Keratinocyte (primary cell): ENCODE measurements at places on chromosomes 4 and X.
A peak's percentile ranks its signal among the peaks of the same experiment; 100 is the strongest.

DNA sequence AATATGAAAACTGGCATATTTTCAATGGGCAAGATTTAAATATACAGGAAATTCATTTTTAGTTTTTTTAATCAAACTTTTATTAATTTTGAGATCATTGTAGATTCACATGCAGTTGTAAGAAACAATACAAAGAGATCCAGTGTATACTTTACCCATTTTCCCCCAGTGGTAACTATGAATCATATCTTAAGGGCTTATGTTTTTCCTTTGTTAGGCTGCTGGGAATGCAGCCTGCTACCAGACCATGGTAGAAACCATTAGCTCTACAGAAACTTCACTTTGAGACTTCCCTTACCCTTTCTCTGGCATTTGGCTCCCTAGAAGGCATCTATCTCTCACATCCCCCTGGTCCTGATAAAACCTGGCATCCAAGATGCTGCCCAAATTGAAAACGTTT, 147.6 kb upstream of the EOLA2 start:
- no peak for DNase-seq

DNA sequence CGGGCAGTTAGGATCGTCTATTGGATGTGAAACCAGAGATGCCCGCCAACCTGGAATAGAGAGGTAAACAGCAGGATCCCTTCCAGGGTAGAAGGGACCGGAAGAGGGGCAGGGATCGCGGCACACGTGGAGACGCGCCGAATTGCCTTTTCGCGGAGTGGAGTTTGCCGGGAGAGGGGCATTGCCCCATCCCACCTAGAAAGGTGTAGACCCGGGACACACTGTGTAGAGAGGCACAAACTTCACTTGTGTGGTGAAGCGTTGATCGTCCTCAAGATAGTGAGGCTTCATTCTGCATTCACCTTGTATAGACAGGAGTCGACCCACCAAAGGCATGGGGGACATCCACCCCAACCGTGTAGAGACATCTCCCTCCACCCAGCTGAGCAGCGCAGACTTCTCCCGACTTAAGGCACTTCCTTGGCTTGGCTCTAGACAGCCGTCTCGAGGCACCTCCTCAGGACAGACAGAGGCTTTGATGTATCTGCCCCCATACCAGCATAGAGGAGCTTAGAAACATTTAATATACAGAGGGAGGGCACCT, 410 bp downstream of the GNL3L start:
- no peak for DNase-seq

DNA sequence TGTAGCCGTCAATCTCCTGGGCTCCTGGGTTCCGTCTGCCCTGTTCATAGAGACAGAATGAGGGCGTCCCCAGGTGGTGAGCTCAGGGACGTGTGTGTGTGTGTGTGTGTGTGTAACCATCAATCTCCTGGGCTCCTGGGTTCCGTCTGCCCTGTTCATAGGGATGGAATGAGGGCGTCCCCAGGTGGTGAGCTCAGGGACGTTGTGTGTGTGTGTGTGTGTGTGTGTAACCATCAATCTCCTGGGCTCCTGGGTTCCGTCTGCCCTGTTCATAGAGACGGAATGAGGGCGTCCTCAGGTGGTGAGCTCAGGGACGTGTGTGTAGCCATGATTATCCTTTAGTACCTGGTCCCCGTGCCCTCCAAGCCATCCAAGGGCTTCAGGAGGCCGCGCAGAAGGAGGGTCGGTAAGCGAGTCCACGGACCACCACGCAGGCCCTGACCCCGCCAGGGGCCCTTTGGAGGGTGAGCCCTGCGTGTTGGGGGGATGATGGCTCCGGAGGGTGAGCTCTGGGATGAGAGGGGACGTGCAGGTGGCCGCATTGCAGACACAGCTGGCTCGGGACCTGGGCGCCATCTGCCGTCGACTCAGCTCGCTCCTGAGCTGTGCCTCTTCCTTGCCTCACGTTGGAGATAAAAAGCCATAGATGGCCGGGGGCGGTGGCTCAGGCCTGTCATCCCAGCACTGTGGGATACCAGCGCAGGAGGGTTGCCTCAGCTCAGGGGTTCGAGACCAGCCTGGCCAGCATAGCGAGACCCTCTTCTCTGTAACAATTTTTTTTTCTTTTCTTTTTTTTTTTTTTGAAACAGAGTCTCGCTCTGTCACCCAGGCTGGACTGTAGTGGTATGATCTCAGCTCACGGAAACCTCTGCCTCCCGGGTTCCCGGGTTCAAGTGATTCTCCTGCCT, 5.4 kb upstream of the GTPBP6 start:
- peak; percentile 96 for DNase-seq

- no peak for DNase-seq
Measured at GRCh38 chr4:111802191-111802590, 343.1 kb upstream of the FAM241A start.

- no peak for DNase-seq
Measured at GRCh38 chr4:139554642-139554892, 1.5 kb downstream of the SETD7 start.

DNA sequence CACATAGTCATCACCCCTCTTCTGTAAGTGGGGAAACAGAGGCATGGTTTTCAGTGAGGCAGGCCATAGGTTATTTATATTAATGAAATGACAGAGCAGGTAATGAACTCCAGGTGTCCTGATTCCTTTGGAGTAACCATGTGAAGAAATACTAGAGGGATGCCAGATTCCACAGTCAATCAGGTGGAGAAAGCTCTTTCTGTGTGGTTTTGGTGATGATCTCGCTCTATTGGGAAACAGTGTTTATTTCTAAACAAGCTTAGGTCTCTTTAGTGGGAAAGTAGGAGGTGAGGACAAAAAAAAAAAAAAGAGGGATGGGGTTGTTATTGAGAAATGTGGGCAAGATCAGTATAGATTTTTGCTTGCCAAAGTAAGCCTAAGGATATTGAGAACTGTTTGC, 12.2 kb downstream of the DOCK11 start:
- no peak for DNase-seq

GRCh38 chr4:169795585-169795984, 37.8 kb upstream of the HPF1 start:
- peak; percentile 23 for DNase-seq

DNA sequence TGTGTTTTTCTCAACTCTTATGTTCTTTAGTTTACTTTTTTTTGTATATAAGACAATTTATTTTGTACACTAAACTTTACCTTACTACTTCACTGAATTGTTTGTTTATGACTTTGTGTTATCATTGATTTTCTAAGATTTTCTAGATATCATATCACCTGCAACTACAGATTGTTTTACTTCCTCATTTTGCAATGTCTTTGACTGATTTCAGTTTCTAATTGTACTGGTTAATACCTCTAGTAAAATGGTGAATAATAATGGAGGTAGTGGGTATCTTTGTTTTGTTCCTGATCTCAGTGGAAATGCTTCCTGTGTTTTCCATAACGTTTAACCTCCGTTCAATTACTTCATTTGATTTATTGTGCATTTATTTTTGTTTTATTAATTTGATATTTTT, 490.2 kb downstream of the TLL1 start:
- DNase-seq = no peak

DNA sequence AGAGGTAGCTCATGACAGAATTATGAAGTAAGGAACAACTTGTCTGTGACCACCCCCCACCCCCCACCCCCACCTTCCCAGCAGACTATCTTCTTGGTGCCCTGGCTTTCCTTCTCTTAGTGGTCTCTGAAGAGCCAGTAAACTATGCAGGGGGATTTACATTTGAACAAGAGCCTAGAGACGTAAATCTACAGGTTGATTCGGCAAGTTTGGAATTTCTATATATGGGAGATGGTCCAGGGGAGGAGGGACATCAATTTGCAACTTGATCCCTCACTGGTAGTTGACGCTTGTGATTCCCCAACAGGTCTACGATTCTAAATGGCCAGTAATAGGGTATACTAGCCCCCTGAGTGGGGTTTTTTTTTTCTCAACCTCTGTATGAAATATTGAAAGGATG, 36.7 kb downstream of the IL13RA1 start:
- DNase-seq = no peak

DNA sequence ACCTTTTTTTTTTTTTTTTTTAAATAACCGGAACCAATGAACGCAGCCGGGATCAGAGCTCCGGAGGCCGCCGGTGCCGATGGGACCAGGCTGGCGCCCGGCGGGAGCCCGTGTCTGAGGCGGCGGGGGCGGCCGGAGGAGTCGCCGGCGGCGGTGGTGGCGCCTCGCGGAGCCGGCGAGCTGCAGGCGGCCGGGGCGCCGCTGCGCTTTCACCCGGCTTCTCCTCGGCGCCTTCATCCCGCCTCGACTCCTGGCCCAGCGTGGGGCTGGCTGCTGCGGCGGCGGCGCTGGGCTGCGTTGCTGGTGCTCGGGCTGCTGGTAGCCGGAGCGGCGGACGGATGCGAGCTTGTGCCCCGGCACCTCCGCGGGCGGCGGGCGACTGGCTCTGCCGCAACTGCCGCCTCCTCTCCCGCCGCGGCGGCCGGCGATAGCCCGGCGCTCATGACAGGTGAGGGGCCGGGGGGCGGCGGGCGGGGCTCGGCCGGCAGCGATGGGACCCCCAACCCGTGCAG, 337 bp downstream of the STIM2 start:
- no peak for DNase-seq

- DNase-seq = no peak
Measured at GRCh38 chr4:5238173-5238572, 186.9 kb downstream of the STK32B start.

GRCh38 chr4:123505095-123506010, 108.8 kb downstream of the SPRY1 start:
- DNase-seq = no peak

DNA sequence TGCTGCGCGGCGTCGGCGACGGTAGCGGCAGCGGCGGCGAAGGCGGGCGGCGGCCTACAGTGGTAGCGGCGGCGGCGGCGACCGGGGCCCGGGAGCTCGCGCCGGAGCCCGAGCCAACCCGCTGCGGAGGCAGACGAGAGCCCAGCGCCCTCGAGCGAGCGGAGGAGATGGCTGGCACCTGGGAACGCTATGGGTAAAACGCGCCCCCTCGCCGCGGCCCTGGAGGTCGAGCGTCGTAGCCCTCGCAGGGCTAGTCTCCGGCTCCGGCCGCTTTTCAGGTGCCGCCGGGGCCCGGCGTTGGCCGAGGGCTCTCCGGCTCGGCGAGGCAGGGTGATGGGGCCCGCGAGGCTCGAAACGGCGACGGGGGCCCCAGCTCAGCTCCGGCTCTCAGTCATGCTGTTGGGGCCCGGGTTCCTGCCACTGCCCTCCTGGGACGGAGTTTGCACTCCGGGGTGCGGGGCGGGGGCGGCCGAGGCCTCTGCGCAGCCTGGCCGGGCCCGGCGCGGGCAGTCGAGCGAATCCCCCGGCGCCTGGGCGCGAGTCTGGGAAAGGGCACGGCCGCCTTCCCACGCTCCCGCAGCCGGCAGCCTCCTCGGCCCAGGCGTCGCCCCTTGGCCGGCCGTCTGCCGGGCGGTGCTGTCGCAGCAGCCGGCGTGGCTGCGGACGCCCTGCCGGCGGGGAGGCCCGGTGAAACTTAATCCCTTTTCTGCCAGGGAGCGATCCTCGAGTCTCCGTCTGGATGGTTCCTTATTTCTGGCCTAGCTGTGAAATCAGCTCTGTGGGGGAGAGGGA, 768 bp downstream of the MID2 start:
- no peak for DNase-seq

- DNase-seq = no peak
Measured at GRCh38 chrX:24619647-24620046, 27.5 kb downstream of the PCYT1B start.

GRCh38 chr4:127686658-127687057, 43.5 kb upstream of the SLC25A31 start:
- no peak for DNase-seq

- DNase-seq = no peak
Measured at GRCh38 chr4:3136454-3136853, 62.0 kb downstream of the HTT start.

GRCh38 chrX:148537556-148538182, 37.3 kb downstream of the AFF2 start:
- no peak for DNase-seq

DNA sequence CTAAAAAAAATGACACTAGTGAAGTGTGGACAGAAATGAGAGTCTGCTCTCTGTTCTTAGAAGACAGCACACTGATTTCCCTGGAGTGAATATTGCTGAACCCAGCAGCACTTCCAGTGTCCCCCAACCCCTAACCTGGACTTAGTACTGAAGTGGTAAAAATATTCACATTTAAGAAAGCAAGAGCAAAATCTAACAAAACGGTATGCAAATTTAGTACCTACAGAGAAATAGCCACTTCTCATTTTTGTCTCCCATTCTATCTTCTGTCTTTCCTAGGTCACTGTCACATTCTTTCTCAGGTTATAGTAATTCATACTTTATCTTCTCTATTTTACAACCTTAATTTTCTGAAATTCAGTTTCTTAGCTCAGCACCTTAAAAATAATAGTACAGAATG, 274.7 kb downstream of the CFAP299 start:
- DNase-seq = no peak

DNA sequence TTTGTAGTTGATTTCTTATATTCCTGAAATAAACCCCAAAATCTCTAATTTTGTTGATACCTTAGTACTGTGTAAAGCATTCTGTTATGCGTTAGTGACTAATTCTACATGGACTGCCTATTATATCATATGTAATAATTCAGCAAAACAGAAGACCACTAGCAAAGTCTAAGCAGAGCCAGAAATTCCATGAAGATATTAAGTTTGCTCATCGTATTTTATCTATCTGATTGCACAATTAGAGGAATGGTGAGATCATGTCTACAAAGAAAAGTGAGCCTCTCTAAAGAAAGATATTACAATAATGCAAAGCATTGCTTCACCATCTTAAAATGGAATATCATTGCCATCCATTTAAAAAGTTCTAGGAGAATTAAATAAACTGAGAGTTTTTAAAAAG, 374.6 kb upstream of the SLC7A11 start:
- no peak for DNase-seq

- DNase-seq = no peak
Measured at GRCh38 chr4:41746440-41747229, 1.9 kb downstream of the PHOX2B start.

DNA sequence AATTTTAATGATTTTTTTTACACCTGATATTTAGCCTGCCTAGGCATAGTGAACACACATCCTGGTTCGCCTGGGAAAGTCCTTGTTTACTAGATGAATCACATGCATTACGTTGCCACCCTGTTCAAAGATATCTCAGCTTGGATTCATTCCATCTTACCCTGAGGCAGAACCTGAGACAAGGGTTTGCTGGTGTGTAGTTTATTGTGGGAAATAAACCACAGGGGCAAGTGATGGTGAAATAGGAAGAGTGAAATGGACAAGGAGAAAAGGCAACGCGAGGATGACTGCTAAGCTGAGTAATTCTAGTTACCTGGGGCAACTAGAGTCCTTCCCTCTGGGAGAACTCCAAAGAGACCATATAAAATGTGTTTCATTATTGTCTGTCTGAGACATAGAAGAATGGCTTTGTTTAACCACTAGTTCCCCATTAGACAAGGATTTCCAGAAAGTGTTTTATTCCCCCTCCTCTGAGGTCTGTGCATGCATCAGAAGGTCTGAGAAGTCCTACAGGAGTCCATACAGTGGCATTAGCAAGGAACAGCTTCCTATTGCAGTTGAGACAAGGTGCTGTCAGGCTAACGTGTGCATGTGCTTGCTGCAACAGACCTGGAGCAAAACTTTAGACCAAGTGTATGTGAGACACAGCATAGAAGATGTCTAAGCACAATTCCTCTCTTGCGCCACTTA, 797.3 kb upstream of the FRG1 start:
- no peak for DNase-seq
